ENCODE measurements at places on chromosomes 3 and 15. TPM values are rescaled to one million over a fixed set of nuclear protein-coding genes. Genes with fewer than 3 reads are reported as not detected.

DPPA4 gene
- polyA plus RNA-seq = 6.4 TPM

CLDN16 gene
- polyA plus RNA-seq = 43.5 TPM

NDN gene
- 75.4 TPM for polyA plus RNA-seq

MOBP gene
- polyA plus RNA-seq = 0.17 TPM

BFSP2 gene
- not detected for polyA plus RNA-seq

CPN2 gene
- polyA plus RNA-seq = 0.85 TPM

SNTN gene
- polyA plus RNA-seq = not detected

PATL2 gene
- 0.76 TPM for polyA plus RNA-seq

CXCR6 gene
- 0.44 TPM for polyA plus RNA-seq

MORC1 gene
- 0.43 TPM for polyA plus RNA-seq

KIF7 gene
- polyA plus RNA-seq = 17.8 TPM

SLC28A2 gene
- 0.31 TPM for polyA plus RNA-seq

UROC1 gene
- polyA plus RNA-seq = 0.17 TPM
